ENCODE measurements at places on chromosomes 3 and 15. TPM values are rescaled to one million over a fixed set of nuclear protein-coding genes. Genes with fewer than 3 reads are reported as not detected.

The FAM107A gene
- total RNA-seq = 31.9 TPM

The IQCF5 gene
- not detected for total RNA-seq

The PCLAF gene
- 0.59 TPM for total RNA-seq

The TMEM212 gene
- 1.3 TPM for total RNA-seq

The PLS1 gene
- total RNA-seq = 1.6 TPM

The PIK3CA gene
- 38.4 TPM for total RNA-seq

The DUOXA1 gene
- total RNA-seq = 0.80 TPM

The EPHB1 gene
- total RNA-seq = 5.9 TPM

The GPR27 gene
- 0.32 TPM for total RNA-seq

- no peak for DNase-seq
Measured at GRCh38 chr15:87033056-87033455, 953.4 kb downstream of the AGBL1 start.

- peak; percentile 77 for DNase-seq
Measured at GRCh38 chr15:43253431-43254403, 13.0 kb downstream of the TGM5 start.

DNA sequence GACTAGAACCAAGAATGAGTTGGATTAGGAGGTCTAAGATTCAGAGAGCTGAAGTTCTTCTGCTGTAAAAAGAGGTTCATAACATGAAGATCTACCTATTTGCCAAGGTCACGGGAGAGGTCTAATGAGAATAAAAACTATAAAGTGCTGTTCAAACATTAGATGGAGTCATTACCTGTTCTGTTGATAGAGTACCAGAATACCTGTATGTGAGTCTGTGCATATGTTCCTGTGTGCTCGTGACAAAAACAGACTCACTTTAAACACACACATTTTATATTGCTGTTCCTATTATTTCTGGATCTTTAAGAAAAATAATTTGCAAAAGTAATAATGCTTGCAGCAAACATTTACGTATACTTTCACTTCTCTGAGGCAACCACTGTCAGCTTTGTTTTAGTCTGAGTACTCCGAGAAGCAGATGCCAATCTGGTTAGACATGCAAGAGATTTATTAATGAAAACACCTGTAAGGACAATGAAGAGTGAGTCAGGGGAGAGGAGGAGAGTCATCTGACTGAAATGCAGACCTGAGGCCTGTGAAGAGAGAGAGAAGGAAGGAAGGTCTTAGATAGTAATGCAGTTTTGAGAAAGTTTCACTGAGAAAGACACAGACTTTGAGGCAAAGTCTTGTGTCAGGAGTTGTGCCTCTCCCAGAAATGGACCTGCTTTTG lies 221.2 kb downstream of the SQOR start:
- DNase-seq = no peak

- no peak for DNase-seq
Measured at GRCh38 chr15:51380999-51381806, 39.7 kb downstream of the GLDN start.

DNA sequence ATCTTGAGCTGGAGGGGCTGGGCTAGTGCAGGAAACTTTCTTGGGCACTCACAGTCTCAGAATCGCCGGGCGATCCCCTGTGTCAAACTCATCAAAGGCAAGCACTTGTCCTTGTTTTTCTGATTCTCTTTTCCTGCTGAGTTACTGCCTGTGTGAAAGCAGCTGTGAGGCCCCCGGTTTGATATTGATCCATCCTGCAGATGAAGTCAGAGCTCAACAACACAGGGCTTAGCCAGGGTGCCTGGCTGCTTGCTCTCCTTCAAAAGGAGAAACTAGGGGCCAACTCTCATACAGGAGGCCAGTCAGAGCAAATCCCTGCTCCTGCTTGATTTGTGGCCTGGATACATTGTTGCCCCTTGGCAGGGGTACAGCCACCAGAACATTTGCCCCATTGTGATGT lies 22.9 kb downstream of the CLSTN2 start:
- no peak for DNase-seq

DNA sequence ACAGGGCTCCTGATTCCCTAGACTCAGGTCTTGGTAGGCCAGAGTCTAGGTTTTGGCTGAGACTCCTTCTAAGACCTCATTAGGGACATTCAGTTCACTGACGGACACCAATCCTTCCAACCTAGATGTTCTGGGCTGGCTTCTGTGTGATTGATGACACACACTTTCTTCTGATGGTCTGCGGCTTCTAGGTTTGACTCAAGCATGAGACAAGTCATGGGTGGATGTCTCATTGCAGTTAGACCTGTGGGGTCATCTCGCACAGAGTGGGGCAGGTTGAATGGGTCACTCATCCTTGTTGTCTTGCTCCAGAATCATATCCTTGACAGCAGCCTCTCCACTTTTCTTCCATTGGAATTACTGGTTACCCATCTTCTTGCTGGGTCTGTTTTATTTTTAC lies 35.8 kb downstream of the ARNT2 start:
- DNase-seq = no peak

DNA sequence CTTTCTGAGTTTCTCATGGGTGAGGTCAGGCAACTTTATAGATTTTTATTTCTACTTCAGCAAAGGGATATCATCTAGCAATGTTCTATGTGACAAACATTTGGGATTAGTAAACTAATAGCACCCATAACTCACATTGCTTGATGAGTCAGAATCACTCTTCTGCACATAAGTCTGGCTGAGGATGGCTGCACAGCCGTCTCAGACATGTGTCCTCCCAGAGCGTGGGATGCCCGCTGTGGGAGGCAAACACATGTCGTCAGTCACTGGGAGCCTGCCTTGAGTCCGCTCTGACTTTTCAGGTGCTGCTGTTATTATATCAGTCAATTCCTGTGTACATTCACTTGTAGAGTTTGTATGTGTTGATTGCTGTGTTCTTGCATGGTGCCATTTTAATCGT lies 230.7 kb upstream of the TRIM42 start:
- no peak for DNase-seq

DNA sequence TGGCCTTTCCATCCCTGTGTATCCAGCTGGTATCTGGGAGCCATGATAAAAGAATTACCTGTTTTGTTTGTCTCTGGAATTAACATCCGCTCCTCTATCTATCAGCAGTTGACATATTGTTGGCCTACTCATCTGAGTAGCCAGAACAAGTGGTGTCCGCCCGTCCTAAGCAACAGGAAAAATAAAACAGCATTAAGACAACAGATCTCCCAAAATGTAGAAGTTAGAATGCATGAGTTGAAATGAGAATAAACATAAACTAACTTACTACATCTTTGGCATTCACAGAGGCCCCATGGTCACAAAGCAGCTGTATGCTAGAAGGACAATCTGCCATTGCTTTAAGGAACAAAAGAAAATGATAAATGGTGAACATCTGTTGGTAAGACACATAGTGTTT lies 75.9 kb downstream of the UACA start:
- DNase-seq = no peak

DNA sequence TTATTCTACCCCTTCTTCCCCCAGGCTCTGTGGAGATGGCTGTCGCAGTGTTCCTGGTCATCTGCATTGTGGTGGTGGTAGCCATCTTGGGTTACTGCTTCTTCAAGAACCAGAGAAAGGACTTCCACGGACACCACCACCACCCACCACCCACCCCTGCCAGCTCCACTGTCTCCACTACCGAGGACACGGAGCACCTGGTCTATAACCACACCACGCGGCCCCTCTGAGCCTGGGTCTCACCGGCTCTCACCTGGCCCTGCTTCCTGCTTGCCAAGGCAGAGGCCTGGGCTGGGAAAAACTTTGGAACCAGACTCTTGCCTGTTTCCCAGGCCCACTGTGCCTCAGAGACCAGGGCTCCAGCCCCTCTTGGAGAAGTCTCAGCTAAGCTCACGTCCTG lies 12.9 kb downstream of the SPINT1 start:
- DNase-seq = no peak

DNA sequence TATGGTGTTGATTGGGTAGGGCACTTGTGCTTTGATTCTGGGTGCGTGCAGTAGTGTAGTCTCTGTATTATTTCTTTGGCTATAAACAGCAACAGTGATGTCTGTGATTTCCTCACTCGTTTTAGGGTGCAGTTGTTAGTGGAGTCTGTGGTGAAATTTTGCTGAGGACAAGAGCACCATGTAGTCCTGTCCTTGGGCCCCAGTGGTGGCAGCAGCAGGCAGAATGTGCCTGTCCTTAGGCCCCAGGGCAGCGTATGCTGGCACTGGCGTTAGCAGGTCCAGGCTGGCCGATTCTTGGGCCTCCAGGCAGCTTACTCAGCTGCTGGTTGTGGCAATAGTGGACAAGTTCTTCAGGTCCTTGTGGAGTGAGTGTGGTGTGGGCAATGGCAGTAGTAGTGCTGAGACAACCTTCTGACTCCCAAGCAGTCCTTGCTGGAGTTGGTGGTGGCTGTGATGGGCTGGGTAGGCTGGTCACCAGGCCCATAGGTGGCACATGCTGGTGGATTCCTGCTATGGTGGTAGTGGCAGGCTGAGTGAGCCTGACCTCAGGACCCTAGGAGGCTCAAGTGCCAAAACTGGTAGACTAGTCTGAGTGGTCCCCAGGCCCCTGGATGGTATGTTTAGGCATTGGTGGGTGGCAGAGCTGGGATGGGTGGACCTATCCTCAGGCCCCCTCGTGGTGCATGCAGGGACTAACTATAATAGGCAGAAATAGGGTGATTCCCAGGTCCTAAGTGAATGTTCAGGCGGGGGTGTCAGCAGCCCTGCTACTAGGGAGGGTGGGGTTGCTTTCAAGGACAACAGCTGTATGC lies 56.3 kb downstream of the TNFAIP8L3 start:
- DNase-seq = no peak

DNA sequence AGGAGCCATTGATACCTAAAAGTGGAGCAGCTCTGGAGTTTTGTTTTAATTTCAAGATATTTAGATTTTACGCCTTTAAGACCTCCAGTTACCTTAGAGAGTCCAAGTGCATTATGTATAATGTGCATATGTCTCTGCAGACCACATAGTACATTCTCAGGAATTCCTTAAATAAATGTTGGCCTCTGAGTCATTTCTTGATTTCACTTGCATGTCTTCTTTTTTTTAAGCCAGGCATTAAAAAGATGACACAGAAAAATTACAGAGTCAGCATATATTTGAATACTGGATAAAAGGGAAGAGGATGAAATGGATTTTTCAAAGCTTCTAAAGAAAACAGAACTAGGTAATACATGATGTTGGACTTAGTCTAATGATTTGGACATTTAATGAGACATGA lies 125.2 kb downstream of the TMCO5A start:
- no peak for DNase-seq

DNA sequence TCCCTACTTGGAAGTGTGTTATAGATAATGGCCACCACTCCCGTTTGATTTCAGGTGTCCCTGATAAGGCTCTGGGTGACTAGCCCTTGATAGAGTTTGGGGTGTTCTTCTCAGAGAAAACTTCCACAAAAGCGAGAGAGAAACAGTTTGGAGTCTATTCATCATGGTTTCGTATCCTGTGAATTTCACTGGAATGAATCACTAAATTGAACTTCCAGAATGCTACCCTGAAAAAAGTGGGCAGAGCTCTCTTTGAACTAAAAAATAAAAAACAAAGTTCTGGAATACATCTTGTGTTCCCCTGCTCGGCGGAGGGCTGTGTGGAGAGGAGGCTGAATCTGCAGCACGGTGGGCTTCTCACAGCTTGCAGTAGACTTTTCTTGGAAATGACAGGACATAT lies 52.8 kb upstream of the FAM98B start:
- DNase-seq = no peak

- DNase-seq = no peak
Measured at GRCh38 chr15:25366058-25366457, 72.8 kb downstream of the UBE3A start.

DNA sequence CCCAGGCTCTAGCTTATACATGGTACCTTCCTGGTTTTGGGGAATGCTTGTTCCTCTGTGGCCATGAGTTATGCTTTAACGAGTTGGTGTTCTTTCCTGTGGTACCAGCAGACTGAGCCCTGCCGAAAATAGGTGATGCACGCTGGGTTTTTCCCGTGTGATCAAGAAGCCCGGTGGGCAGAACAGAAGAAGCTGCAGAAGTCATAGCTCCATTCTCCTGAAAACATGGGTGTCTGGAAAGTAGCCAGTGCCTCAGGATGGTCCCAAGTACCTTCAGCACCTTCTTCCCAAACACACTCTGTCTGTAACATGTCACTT lies 25.2 kb downstream of the MAPKBP1 start:
- no peak for DNase-seq

- no peak for DNase-seq
Measured at GRCh38 chr3:32374788-32375595, 16.7 kb upstream of the CMTM7 start.

GRCh38 chr3:50189274-50189673 lies 2.1 kb upstream of the GNAT1 start:
- DNase-seq = peak; percentile 81

DNA sequence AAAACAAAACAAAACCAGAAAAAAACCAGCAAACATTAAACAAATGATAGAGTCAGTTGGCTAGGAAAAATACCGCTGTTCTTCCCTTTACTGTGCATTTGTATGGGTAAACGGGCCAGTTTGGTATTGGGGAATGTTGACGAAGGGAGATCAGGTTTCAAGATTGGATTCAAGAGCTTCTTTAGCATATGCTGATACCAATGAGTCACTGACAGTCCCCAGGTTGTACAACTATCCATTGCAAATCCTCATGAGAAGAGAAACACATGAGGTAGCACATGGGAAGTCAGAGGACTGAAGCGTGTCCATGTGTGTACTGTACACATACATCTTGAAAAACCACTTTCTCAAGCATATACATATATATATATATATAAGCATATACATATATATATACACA lies 25.6 kb downstream of the TIGIT start:
- DNase-seq = no peak

GRCh38 chr15:69735121-69735520 lies 282.5 kb downstream of the RPLP1 start:
- no peak for DNase-seq

DNA sequence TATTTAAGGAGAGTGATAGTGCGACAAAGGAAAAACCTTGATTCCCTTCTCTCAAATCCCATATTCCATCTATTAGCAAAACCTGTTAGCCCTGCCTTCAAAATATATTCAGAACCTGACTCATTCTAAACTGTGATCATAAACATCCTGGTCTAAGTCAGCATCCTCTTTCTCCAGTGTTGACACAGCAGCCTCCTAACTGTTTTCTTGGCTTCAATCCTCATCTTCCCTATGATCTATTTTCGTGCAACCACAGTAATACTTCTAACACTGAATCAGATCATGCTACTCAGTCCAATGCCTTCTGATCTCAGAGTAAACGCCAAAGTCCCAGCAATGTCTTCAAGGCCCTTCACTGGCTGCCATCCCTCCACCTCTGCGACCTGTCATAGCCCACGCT lies 785.1 kb downstream of the EDEM1 start:
- DNase-seq = no peak

DNA sequence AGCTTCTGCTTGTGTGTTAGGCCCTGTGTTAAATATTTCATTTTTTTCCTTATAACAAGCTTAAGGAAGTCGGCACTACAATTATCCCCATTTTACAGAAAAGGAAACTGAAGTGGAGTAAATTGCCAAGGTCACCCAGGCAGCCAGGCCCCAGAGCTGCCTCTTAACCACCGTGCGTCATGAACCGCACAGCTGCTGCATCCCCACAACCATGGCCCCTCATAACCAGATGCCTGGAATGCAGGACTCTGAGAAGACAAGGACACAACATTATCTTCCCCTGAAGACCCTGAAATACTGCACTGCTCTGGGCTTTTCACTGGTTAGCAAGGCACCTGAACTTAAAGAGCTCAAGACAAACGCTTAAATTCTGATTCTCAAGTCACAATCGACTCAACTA lies 14.6 kb downstream of the LRIG1 start:
- DNase-seq = no peak

Data from breast epithelium (tissue), 4 donors.